ENCODE measurements at places on chromosomes 3 and 15.

GRCh38 chr15:51622604-51623370, at the start of gene DMXL2:
TSS of gene DMXL2 (minus strand) at chr15:51622771. CDS start at chr15:51622545, 226 bp downstream.
- DNase-seq: peak; percentile 74

DNA sequence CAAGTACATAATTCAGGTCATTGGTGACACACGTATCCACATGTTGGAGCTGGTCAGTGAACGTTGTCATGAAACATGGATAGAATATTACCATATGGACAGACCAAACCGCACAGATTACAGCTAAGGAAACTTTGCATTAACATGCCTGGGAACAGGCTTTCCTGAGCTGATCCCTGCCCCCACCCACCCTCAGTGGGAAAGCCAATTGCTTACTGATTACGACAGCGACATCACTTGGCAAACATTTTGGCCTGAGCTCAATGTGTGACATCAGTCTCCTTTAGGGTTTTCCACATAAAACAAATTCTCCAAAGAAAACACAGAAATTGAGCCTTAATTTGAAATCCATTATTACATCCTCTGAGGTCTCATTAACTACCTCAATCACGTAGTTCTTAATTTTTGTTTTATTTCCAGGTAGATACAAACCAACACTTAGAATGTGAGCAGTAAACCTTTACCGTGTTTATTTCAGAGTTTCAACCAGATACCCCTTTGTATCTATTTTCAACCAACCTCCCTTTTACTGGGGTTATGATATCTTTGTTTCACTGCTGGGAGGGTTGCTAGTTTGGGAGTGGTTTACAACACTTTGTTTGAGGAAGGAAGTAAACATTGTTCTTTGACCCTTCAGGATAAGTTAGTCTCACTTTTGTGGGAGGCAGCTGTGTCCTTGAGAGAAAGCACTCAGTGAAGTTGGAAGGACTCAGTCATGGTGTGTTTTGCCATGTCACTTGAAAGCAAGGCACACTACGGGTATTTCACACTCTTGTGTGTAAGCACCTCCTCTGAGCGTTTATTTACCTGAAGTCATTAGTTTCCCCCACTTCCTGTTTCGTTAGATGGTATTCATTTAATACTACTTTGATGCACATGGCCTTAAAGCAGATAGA, 103.1 kb downstream of the CMSS1 start:
- no peak for DNase-seq

DNA sequence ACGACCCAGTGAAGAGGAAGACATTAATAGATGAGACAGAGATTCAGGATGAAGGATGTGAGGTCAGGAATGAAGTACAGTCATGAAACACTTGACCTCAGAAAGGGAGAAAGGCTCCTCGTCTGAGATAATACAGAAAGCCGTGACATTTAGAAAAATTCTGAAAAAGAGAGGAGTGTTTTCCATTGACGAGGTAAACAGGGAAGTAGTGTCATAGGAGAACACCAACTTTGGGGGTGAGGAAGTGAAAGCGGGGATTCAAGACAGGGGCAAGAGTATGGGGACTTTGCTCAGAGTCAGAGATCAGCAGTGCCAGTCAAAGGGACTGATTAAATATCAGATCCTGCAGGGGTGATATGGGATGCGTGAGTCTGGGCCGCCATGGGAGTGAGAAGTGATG, 160.9 kb downstream of the PLCL2 start:
- DNase-seq: no peak

DNA sequence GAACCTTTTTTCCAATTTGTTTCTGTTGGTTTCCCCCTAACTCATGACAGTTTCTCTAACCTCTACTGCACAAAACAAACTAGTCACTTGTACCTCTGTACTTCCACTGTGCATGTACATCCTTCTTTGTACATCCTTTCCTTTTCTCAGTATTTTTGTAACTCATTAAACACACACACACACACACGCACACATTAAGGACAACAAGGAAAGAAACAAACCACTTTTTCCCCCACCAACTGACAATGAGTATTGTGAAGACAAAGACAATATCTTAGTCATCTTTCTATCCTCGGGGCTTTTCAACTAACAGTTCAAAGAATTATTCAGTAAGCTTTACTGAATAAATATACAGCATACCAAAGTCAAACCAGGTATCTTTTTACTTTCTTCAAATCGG, 170.5 kb downstream of the VPS13C start:
- no peak for DNase-seq

DNA sequence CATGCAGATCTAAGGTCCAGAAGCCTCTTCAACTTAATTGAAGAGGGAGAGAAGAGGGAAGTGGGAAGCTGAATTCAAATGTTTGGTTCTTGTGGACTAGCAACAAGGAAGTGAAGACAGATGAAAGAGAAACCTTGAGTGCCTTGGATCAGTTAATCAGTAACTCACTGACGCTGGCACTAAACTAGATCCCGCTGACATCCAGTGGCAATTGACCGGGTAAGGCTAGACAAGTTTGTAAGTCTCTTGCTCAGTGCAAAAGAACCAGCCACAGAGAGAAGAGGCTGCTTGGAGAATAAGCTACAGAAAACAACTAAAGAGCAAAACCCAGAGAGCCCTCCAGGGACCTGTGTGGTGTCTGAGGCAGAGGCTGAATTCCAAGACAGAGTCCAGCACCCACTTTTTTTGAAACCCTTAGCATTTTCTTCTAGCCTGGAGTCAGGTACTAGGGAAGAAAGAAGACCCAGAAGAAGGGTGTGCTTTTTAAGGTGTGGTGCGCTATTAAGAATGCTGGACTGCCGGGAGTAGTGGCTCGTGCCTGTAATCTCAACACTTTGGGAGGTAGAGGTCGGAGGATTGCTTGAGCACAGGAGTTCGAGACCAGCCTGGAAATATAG, 6.9 kb downstream of the PLCH1 start:
- DNase-seq: no peak

DNA sequence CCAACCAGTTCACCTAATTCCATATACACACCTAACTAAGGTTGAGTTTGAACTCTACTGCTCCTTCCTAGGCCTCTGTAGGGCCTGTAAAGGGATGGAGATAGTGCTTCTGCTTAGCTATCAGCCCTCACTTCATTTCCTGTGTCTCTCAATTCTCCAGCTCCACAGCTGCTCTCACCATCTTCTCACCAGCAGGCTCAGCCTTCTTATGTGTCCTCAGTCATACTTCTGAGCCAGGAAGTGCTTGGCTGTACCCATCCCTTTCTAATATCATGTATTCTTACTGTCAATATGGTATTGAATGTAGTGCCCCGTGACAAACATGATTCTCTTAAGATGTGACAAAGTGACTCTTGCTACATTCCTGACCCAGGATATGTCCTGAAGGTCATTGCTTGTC, 116.9 kb downstream of the SLC9A9 start:
- no peak for DNase-seq

- DNase-seq: no peak
Measured at GRCh38 chr15:78204351-78205309, 29.7 kb downstream of the ACSBG1 start.

- no peak for DNase-seq
Measured at GRCh38 chr3:72449551-72449950, 398.7 kb downstream of the SHQ1 start.

DNA sequence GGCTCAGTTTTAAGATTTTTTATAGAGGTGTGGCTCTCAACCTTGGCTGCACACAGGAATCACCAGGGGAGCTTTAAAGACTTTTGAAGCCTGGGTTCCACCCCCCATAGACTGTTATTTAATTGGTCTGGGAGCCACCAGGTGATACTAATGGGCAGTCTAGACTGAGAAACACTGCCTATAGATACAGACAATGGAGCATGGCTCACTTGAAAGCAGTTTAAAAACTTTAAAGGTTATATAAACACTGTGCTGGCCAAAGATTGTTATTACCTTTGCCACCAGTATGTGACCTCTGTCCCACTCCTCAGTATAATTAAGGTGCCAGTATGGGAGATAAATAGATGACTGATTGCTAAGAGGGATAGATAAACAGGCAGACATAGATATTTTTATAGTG, 3.8 kb downstream of the GOLIM4 start:
- DNase-seq: no peak

DNA sequence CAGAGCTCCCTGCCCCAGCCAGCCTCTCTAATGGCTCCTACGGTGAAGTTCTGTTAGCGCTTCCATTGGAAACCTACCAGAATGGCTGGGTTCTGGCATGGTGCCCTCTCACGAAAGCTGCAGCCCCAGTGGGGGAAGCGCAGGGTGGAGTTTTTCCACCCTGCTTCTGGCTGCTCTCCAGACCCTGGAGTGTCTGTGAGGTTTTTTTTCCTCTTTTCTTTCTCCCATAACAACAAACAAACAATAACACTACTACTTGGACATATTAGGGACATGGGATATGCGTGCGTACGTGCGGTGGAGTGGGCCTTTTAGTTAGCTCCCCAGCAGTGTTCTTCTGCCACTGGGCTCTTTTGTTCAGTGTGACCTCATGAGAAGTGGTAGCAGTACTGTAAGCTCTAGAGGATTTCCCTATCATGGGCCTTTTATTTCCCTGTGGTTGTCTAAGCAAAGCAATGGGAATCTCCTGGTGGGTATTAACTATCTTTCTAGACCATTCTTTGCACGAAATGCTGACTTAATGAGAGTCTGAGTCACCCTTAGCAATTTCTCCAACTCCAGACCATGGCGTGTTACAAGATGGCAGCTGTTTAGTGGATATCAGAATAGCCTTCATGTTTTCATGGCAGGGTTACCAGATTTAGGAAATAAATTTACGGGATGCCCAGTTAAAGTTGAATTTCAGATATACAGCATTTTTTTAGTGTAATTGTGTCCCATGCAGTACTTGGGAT, 161.9 kb downstream of the FNDC3B start:
- no peak for DNase-seq

- no peak for DNase-seq
Measured at GRCh38 chr3:157418104-157418503, 18.5 kb upstream of the PTX3 start.

DNA sequence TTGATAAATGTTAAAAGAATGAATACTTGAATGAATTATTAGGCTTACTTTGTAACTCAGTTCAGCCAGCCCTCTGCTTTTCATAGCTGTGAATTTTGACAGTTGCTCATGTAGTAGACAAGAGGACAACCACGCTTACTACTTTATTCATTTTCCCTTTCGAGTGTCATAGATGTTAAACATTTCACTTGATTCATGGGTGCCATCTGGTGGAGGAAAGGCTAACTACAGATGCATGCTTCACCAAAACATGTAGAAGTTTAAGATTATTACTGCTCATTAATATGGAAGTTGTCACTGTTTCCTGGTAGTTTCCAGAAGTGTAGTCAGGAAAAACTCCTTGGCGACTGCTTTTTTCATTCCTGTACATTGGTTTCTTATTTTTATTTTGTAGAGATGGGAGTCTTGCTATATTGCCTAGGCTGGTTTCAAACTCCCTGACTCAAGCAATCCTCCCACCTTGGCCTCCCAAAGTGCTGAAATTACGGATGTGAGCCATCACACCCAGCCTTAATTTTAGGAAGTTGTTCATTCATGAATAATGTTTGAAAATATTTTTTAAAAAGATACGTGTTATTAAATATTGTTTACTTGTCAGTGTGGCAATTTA, 163.2 kb downstream of the B3GALNT1 start:
- DNase-seq: peak; percentile 59

GRCh38 chr3:61381745-61382392, 130.6 kb upstream of the FHIT start:
- no peak for DNase-seq

- DNase-seq: no peak
Measured at GRCh38 chr3:44109771-44110361, 131.8 kb upstream of the TOPAZ1 start.

DNA sequence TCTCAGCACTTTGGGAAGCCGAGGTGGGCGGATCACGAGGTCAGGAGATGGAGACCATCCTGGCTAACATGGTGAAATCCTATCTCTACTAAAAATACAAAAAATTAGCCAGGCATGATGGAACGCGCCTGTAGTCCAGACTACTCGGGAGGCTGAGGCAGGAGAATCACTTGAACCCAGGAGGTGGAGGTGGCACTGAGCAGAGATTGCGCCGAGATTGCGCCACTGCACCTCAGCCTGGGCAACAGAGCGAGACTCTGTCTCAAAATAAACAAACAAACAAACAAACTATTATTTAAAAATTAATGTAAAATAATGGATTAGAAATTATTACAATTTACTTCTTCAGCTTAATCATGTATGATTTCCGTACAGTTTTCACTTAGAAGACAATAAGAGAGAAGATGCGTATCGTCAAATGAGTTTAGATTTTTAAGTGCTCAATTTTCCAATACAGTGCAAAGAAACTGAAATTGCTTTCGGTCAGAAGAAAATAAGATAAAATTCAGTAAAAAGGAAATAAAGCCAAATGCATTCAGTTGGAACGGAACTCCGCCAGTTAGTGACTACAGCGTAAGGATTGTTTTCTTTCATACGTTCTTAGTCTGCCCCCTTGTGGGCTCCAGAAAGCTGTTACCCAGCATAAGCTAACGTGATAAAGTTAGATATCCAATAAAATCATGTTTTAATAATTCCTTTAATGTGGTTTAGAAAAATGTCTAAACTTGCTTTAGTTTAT, 24.8 kb downstream of the AADAC start:
- peak; percentile 2 for DNase-seq

DNA sequence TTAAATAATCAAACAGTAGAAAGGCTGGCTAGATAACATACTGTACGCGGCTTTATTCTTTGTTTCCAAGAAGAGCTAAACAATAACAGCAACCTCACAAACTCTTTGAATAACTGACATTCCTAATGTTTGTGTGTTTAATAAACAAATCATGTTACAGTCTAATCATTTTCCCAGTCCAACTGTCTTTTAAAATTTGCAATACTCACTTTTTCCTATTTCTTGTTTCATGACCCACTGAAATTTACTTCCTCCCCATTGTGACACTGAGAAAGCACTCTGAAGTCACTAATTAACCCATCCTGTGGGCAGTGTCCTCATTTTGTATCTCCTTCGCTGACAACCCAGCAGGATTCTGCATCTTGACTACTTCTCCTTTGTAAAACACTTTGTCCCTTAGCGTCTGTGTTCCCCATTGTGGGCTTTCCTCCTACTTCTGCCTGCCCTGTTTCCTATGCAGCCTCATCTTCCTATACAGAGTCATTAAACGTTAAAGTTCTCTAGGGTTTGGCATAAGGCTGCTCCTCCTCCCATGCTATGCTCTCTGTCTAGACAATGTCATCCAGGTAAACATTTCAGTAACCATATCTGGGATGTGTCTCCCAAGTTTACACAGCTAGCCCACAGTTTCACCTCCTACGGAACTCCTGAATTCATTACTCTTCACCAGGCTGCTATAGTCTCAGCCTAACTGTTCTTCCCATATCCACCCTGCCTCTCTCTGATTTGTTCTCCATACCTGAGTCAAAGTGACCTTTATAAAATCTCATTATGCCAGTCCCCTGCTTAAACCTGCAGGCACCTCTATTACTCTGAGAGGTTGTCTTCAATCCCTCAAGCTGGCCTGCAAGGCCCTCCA, 148.9 kb downstream of the GREM1 start:
- no peak for DNase-seq
